ENCODE measurements at places on chromosomes 6 and 20.

- no peak for DNase-seq
Observed at GRCh38 chr6:139839506-139840156, 465.2 kb upstream of the CITED2 start.

GRCh38 chr20:23513164-23513563, 22.2 kb downstream of the CST8 start:
- no peak for DNase-seq

- no peak for DNase-seq
Observed at GRCh38 chr6:75201901-75202672, 3.8 kb downstream of the COL12A1 start.

- no peak for DNase-seq
Observed at GRCh38 chr6:32589596-32590449, at the start of gene HLA-DRB1. TSS of gene HLA-DRB1 (minus strand) at chr6:32589848. CDS start at chr6:32589742, 106 bp downstream.

DNA sequence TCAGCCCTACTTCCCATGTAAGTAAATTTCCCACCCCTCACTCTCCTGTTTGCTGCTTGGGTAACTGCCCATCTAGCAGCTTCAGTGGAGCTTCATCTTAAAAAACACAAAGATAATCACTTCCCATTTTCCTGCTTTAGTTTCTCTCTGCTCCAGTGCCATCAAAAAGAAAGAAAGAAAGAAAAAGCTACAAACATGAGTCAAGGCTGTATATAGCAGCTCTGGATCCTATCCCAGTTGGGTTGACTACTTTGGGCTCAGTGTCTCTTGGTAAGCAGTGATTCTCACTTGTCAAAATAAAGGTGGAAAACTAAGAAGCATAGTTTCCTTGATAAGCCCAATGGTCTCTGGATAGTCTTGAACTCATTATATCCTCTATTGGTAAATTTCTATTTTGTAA, 48.7 kb upstream of the SRPK1 start:
- no peak for DNase-seq

- no peak for DNase-seq
Observed at GRCh38 chr6:169975701-169976100, 224.3 kb downstream of the ERMARD start.

DNA sequence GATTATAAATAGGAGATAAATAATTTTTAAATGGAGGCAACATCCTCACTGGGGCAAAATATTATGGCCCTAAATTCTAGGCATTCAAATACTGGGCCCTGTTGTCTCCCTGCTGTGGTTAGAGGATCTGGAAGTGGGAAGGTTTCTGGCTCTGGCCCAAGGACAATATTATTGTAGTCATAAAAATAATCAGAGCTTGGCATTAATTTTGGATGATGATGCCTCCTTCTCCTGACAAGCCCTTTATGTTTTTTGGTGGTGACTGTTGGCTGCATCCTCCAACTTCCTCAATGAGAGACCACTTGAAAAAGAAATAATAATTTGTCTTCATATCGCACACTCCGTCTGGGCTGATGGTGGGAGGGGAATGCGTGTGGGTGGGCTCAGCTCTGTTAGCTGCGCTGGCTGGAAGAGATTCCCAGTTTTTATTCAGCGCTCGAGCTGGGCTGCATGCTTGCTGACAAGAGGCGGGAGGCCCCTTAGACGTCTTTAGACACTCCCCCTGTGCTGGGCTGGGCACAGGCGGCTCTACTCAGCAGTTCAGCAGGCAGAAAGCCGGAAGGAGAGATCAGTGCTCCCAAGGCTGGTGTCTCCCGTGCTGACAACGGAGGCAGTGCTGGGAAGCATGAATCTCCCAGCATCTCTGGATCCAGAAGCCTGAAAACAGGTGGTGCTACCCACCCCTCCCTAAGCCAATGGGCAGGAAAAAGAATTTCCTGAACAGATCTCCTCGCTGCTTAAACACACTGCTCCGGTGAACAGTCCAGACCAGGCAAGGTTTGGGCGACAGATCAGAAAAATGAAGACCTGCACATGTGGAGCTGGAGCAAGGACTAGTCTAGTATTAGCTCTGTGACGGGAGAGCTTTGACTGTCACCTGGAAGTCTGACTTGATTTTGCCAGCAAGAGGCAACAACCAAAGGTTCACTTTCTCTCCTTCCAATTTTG, 97.7 kb downstream of the SYCP2 start:
- peak; percentile 50 for DNase-seq

- peak; percentile 99 for DNase-seq
Observed at GRCh38 chr6:15518878-15519277, 143.9 kb downstream of the DTNBP1 start.

GRCh38 chr6:209432-210103, 82.7 kb upstream of the DUSP22 start:
- DNase-seq, result no peak

GRCh38 chr6:125099211-125100073, 54.1 kb upstream of the TPD52L1 start:
- DNase-seq, result peak; percentile 26

- no peak for DNase-seq
Observed at GRCh38 chr6:144673807-144674206, 388.7 kb downstream of the UTRN start.

- DNase-seq, result no peak
Observed at GRCh38 chr6:72977114-72977513, 248.2 kb downstream of the KHDC1L start.

DNA sequence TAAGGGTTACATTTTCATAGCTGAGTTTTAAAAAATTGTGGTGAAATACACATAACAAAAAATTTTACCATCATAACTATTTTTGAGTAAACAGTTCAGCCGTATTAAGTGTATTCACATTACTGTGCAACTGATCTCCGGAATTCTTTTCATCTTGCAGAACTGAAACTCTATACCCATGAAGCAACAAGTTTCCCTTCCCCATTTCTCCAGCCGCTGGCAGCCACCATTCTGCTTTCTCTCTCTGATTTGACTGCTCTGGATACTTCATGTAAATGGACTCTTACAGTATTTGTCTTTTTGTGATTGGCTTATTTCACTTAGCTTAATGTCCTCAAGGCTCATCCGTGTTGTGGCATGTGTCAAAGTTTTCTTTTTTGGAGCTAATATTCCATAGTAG, 341.6 kb downstream of the QKI start:
- DNase-seq, result no peak

DNA sequence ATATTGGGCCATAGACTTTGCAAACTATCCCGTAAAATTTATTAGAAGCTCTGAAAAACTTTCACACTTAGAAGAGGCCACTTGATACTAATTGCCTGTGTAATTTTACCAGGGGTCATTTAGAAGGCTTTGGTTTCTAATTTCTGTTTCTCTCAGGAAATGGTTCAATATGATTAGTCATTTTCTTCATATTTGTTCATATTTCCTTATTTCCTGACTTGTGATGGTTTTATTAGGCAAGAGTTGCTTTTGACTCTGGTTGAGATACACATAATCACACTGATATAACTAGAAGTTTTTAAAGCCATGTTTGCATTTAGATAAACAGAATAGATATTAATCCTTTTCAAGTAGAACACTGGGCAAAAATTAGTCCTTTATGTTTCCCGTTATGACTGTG, 11.8 kb upstream of the HBS1L start:
- DNase-seq, result no peak

GRCh38 chr20:4051413-4052138, 36.2 kb upstream of the RNF24 start:
- no peak for DNase-seq

DNA sequence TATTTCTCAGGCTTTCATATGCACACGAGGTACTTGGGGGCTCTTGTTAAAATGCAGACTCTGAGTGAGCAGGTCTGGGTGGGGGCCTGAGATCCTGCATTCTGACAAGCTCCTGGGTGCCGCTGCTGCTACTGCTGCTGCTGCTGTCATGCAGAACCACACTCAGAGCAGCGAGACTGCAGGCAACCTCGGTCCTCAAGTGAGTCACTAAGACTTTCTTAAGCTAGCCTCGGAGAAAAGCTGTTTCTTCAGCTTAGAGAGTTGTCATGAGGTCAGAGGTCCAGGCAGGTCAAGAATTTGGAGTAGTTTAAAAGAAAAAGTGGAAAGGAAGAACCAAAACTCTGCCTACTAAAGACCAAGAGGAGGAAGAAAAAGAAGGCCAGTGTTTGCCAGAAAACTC, 92.9 kb downstream of the SPTLC3 start:
- DNase-seq, result no peak

DNA sequence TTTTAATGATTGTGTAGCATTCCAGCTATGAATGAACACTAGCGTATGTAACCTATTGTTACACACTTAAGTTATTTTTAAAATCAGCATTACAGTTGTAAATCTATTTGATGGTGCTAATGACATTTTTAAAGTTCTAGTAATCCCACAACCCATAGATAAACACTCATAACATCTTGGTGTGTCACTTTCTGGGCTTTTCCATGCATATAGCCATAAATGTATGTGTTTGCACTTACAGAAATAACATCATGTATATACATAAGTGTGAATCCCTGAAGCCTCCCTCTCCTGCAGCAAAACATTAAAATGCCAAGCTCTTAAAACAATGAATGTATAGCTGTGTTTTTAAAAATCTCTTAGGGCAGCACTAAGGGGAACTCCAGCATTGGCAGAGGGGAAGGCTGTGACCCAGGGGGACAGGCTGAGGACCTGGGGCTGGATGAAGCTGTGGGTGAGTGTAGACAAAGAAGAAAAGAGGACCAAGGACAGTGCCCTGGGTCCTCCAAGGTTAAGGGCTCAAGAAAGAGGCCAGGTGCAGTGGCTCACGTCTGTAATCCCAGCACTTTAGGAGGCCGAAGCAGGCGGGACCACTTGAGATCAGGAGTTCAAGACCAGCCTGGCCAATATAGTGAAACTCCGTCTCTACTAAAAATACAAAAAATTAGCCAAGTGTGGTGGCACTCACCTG, 929 bp upstream of the CENPB start:
- DNase-seq, result no peak

GRCh38 chr20:34222208-34222607, 19.0 kb upstream of the ASIP start:
- no peak for DNase-seq

DNA sequence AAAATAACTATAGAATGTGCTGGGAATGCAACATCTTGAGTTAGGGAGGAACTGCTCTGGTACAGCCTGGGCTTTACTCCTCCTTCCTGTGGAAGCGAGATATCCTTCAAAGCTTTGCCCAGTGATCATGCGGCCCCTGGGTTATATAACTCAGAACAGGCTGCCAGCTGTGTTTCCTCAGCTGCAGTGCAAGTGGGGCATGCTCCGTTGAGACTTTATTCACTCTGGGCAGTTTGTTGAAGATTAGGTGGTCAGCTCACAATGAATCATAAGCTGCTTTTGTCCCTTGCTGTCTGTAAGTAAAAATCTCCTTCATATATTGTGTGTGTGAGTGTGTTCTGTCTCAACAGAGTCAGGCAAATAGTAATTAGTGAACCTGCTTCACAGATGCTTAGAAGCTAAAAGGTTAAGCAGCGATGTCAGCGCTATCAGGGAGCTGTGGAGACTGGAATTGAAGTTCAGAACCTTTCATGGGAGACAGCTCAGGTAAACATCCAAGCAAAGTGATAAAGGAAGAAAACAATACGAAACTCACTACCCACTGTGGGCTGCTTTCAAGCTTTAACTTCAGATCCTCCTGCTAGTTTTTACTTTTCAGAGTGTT, 688.4 kb downstream of the HTR1B start:
- no peak for DNase-seq

- no peak for DNase-seq
Observed at GRCh38 chr20:54208548-54209176, 775 bp downstream of the PFDN4 start.
